ENCODE measurements at places on chromosomes 4 and X. TPM values are rescaled to one million over a fixed set of nuclear protein-coding genes. Genes with fewer than 3 reads are reported as not detected.

The PPP4R3C gene
- polyA plus RNA-seq = not detected

The CSN1S1 gene
- not detected for polyA plus RNA-seq

The RAB9A gene
- polyA plus RNA-seq = 28.9 TPM

GRCh38 chr4:16659694-16660093 lies 238.8 kb downstream of the LDB2 start:
- no peak for DNase-seq

GRCh38 chr4:89295415-89295927 lies 12.1 kb downstream of the GPRIN3 start:
- DNase-seq = no peak

DNA sequence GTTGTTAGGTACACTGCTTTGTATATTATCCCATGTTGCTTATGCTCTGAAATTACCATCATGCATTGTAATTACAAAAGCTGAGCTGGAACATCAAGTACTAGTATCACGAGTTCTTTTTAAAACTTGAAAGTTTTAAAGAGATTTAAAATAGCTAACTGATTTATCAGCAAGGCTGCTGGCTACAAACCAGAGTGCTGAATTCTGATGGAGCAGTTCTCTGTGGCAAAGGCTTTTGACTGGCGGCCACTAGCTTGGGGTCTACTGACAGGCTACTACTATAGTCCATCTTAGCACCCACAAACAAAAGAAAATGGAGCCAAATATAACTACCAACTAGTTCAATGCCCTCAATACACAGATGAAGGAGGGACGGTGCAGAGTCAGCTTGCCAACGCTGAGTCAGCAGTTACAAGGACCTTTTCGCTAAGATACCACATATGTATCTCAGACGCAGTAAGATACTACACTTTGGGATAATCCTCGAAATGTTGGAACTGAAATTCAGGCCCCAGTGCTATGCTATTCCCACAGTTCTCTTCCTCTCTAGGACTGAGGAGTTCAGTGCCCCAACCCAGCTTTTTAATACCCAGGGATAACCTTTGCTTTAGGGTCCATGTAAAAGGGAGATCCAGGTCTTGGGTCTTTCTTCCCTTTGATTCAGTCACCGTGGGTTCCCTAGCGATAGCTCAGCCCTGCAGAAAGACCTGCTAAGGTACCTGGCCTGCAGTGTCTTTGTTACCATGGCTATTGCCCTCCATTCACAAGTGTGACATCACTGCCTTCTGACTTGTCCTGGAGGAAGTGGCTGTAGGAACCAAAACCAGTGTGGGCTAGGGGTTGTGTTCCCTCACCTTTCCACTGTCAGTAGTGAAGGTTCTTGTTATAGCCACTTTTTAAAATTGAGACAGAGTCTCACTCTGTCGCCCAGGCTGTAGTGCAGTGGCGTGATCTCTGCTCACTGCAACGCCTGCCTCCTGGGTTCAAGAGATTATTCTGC lies 22.8 kb downstream of the MFAP3L start:
- no peak for DNase-seq

- DNase-seq = no peak
Measured at GRCh38 chr4:189979196-189980047, 38.8 kb downstream of the FRG1 start.
